NCI-H1930 (cell line): ENCODE measurements at places on chromosomes 16 and 17.
A peak's percentile ranks its signal among the peaks of the same experiment; 100 is the strongest.

GRCh38 chr17:15348021-15348420 is 6.6 kb upstream of the TEKT3 start:
- peak; percentile 77 for DNase-seq

DNA sequence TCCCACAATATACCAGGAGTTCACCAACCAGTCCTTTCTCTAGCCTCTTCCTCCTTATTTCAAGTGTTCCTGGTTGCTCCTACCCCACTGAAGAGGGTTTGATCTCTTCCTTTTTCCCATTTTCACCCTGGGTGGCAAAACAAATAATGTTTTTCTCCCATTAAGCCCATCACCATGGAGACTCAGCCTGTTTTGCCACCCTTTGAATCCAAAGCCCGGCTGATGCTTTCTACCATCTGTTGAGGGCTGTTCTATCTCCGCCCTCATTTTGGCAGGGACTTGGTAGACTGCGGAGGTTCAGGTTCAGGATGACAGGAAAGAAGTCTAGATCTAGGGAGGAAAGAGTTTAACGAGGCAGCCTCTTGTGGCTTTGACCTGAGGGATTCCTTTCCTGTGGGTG is 2.6 kb downstream of the DNAH2 start:
- no peak for DNase-seq

DNA sequence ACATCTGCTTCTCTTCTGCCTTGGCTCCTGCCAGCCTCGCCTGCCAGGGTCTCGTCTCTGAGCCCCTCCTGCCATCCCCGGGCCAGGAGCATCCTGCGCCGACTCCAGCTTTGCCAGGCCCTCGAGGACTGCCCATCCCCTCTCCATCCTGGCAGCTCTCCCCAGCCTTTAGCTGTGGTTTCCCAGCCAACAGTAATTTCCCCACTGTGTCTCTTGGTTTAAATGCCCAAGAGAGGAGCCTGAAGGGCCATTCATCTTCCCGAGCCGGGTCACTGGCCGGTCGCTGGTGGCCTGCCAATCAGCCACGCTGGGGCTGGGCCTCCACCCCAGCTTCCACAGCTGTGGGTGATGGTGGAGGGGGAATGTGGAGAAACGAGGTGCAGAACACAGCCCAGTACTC is 47.8 kb downstream of the MRC2 start:
- no peak for DNase-seq

DNA sequence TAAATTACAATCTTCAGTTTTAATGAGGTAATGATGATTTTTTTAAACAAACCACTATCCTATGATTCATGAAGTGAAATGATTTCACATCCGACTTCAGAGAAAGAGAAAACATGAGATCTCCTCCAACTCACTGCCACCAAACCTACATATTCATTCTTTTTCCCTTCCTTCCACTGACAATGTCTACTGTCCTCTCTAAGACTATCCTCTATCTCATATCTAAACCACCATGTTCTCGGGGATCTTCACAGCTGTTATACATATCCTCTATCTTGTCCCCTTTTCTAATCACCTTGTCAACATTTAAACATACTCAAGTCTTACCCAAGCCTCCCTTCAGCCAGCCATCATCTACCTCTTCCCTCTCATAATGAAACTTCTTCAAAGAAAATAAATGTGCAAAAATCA is 53.5 kb downstream of the SMURF2 start:
- DNase-seq = no peak

DNA sequence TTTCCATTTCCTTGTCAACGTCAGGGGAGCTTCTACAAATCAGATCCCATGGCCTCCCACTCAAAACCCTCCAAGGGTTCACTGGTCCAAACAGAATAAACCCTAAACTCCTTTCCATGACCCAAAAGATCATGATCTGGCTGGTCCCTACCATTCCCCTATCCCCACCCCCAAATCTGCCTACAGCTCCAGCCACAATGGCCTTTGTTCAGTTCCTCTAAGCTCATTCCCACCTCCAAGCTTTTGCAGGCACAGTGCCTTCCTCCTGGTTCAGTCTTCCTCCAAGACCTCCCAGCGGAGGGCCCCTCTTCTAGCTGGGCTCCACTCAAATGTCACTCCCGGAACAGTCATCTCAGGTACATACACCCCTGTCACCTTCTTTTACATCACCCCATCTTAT is 2.0 kb downstream of the GPRC5B start:
- DNase-seq = no peak

GRCh38 chr17:28978356-28978964 is 27.1 kb upstream of the PHF12 start:
- DNase-seq = no peak

DNA sequence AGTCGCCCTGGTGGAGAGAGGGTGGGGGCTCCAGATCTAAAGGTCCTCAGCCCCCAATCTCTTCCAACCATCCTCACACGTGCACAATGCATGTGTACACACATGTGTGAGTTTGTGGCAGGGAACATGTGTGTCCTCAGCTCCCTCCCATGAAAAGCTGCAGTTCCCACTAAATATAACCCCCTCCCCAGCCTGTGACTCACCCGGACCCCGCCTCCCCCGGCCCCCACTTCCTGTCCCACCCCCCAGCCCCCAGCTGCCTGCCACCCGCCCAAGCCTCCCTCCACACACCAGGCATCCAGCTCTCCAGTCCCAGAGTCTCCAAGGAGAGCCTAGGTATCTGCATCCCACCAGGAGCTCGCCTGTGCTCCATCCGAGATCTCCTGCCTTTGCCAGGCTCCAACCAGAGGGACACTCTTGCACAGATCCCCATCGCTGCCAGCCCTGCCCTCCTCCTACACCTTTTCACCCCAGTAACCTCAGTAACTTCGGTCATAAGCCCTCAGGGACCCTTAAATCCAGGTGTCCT is 3.9 kb downstream of the DLG4 start:
- DNase-seq = no peak

DNA sequence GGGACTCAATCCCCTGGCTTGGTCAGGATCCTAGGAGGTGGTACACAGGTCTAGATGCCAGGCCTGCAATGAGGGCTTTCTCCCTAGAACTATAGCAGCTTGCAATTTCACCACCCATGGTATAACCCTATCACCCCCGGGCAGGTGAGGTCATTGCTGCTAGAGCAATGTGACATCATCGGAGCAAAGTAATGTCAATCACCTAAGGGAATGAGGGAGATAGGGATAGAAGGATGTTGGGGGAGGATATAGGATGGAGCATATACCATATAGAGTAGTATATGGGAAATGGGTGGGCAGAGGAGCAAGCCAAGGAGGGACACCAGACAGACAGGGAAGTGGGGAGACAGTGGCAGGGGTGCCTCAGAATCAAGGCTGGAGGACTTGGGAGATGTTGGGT is 3.3 kb downstream of the KCNH4 start:
- no peak for DNase-seq

DNA sequence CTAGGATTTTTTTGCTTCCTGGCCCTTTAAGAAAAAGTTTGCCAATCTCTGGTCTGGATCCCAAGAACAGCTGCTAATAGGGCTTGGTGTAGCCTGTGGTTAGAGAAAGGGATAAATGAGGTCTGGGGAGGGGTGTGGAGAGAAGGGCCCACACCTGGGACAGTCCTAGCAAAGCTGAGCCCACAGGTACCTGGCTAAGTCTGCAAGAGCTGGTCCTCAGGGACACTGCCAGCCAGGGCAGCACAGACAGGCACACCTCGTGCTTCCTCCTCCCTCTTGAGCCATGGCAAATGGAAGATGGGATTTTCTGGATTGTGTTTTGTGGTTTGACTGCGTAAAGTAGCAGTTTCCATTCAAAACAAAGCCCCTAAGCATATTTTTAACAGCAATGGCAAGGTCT is 217.5 kb downstream of the SOX9 start:
- no peak for DNase-seq

DNA sequence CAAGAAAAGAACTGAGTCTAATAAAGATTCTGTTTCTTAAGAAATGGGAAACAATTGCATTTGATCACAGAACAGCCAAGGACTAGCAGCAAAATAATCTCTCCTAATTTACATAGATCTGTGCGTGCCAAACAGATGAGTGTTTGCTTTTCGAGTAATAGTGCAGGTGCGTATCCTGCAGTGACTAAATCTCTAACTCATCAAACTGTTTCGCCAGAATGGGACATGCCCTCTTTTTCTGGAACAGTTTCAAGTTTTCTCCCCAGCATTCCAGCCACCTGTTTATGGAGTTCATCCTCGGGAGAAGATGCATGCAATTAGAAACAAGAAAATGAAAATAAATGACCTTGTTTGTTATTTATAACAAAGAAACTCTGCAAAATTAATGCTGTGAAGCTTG is 5.7 kb upstream of the TOX3 start:
- no peak for DNase-seq

GRCh38 chr16:48317614-48318315 is 67.4 kb downstream of the SIAH1 start:
- no peak for DNase-seq

DNA sequence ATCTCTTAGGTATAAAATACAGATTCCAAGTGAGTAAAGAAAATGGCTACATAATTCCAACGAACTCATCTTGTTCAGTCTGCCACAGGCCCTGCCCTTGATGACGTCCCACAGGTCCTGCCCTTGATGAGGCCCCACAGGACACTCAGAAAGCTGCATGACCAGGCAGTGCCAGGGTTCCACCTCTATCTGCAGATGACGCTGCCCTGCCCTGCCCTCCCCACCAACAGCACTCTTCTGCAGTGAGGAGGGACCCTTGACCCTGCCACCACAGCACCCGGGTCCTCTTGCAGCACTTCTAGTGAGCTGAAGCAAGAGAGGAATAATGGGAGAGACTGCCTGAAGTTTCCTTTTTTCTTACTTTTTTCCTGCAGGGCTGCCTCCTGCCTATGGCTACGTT is 118.4 kb downstream of the VPS53 start:
- DNase-seq = no peak

GRCh38 chr16:22380529-22380928 is 6.1 kb upstream of the CDR2 start:
- no peak for DNase-seq

DNA sequence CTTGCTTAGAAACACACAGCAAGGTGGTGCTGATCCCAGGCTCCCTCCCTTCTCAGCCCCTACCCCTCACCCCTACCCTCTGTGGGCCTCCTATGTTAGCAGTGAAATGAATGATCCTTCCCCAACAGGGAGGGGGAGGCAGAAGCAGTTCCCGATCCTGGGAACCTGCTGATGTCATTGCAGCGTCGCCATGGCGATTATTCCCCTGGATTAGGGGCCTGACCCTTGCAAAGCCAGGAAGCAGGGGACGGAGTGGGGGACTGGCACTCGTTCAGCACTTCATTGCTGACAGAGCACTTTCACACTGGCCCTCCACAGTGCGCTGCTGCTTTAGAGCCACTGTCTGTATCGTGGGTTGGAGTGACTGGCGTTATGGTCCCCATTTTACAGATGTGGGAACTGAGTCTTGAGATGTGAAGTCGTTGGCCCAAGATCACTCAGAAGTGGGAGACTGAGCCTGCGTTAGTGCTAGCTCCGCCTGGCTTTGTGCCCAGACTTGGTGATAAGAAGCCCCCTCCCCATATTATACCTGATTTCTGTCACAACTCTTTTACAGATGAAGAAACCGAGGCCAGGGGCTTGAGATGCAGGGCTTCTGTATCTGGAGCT is 26.6 kb downstream of the LASP1 start:
- DNase-seq = no peak

GRCh38 chr16:13070268-13070667 is 168.9 kb downstream of the SHISA9 start:
- no peak for DNase-seq

GRCh38 chr16:21708533-21709115 is 44.9 kb downstream of the OTOA start:
- DNase-seq = peak; percentile 67
